Kidney (tissue), 22 donors: ENCODE measurements at places on chromosomes 5 and 9. TPM values are rescaled to one million over a fixed set of nuclear protein-coding genes. Genes with fewer than 3 reads are reported as not detected.
A peak's percentile ranks its signal among the peaks of the same experiment; 100 is the strongest.

GRCh38 chr9:75540185-75540584 is 350.3 kb upstream of the PCSK5 start:
- no peaks in the 10 kb centered on the region for H3K27me3 ChIP-seq
- H3K4me3 ChIP-seq: no peak overlapping the region
- H3K4me1 ChIP-seq: no peaks in the 10 kb centered on the region
- no peak for DNase-seq
- H3K36me3 ChIP-seq: no peaks in the 10 kb centered on the region

FGF1 gene
- total RNA-seq: 2.1 TPM

- no peaks in the 10 kb centered on the region for H3K36me3 ChIP-seq
- no peak overlapping the region for H3K27ac ChIP-seq
- H3K4me3 ChIP-seq: no peak overlapping the region
- no peak for DNase-seq
- no peaks in the 10 kb centered on the region for H3K27me3 ChIP-seq
- no peaks in the 10 kb centered on the region for H3K4me1 ChIP-seq
Observed at GRCh38 chr5:95069021-95069420, 215.9 kb downstream of the MCTP1 start.

GFPT2 gene
- 15.9 TPM for total RNA-seq

DNA sequence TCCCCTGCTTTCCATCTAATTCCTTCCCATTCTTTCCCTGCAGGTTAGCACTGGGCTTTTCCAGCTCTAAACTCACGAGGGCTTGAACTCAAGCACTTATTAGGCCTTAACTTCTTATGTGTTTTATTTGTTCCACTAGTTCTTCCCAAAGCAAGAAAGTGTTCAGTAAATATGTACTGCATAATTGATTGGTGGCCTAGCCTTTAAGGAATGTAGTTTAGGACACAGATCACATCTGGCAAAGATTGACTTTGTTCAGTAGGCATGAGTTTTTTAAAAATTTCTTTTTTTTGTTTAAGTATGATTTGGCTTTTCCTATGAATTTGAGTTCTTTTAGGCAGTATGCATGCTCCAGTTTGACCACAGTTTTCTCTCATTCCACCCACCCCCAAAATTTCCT is 285.2 kb downstream of the NPR3 start:
- no peak for DNase-seq
- H3K4me1 ChIP-seq: no peaks in the 10 kb centered on the region
- no peaks in the 10 kb centered on the region for H3K27me3 ChIP-seq
- no peak overlapping the region for H3K4me3 ChIP-seq

ZDHHC12 gene
- 39.9 TPM for total RNA-seq

GRCh38 chr5:168110384-168110783 is 181.1 kb upstream of the WWC1 start:
- peaks cover 12% of the 10 kb centered on the region for H3K4me1 ChIP-seq
- H3K27ac ChIP-seq: no peak overlapping the region
- H3K4me3 ChIP-seq: no peak overlapping the region

CXCL14 gene
- 104 TPM for total RNA-seq

- H3K4me1 ChIP-seq: peaks cover 6% of the 10 kb centered on the region
- no peaks in the 10 kb centered on the region for H3K27me3 ChIP-seq
- H3K4me3 ChIP-seq: peak overlapping the region; percentile 42
Observed at GRCh38 chr5:33299621-33300208, 141.1 kb upstream of the TARS1 start.

DNA sequence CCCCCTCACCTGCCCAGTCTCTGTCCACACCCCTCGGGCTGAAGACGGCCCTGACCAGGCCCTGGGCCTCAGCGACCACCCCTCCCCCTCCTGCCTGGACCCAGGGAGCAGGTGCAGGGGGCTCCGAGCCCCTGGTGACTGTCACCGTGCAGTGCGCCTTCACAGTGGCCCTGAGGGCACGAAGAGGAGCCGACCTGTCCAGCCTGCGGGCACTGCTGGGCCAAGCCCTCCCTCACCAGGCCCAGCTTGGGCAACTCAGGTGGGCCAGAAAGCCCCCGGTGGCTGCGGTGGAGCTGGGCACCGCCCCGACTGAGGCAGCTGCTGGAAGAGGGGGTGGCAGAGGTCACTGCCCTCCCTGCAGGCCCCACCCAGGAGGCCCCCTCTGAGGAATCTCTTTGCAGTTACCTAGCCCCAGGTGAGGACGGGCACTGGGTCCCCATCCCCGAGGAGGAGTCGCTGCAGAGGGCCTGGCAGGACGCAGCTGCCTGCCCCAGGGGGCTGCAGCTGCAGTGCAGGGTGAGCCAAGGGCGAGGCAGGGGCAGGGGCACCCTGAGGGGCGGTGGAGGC is 7.7 kb downstream of the ENTPD8 start:
- no peak overlapping the region for H3K27ac ChIP-seq
- H3K36me3 ChIP-seq: no peaks in the 10 kb centered on the region
- H3K27me3 ChIP-seq: no peaks in the 10 kb centered on the region
- no peak for DNase-seq
- peaks cover 7% of the 10 kb centered on the region for H3K4me1 ChIP-seq
- no peak overlapping the region for H3K4me3 ChIP-seq

ZBTB6 gene
- total RNA-seq: 9.8 TPM

GMCL2 gene
- total RNA-seq: not detected

- no peak overlapping the region for H3K27ac ChIP-seq
- DNase-seq: no peak
- H3K4me1 ChIP-seq: no peaks in the 10 kb centered on the region
Observed at GRCh38 chr5:348726-349125, 27.2 kb downstream of the AHRR start.

DNA sequence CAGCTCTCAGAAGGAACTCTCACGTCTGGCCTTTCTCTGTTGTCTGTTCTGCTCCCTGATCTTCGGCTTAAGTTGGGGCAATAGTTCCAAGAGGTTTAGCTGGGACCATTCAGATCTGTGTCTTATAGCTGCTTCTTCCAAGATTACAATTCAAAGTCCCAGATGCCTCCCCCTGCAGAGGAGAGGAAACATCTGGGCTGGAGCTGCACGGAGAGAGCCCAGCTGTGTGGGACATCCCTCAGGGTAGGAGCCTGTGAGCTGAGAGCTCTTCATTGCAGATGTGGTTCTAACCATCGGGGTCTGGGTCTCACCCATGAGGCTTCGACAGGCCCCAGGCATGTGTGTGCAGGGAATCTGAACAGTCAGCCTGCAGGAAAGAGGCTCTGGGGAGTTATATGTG is 9.0 kb upstream of the PHF19 start:
- DNase-seq: peak; percentile 79
- H3K4me1 ChIP-seq: no peaks in the 10 kb centered on the region
- H3K36me3 ChIP-seq: no peaks in the 10 kb centered on the region
- H3K27ac ChIP-seq: no peak overlapping the region
- H3K27me3 ChIP-seq: no peaks in the 10 kb centered on the region
- no peak overlapping the region for H3K4me3 ChIP-seq

DNA sequence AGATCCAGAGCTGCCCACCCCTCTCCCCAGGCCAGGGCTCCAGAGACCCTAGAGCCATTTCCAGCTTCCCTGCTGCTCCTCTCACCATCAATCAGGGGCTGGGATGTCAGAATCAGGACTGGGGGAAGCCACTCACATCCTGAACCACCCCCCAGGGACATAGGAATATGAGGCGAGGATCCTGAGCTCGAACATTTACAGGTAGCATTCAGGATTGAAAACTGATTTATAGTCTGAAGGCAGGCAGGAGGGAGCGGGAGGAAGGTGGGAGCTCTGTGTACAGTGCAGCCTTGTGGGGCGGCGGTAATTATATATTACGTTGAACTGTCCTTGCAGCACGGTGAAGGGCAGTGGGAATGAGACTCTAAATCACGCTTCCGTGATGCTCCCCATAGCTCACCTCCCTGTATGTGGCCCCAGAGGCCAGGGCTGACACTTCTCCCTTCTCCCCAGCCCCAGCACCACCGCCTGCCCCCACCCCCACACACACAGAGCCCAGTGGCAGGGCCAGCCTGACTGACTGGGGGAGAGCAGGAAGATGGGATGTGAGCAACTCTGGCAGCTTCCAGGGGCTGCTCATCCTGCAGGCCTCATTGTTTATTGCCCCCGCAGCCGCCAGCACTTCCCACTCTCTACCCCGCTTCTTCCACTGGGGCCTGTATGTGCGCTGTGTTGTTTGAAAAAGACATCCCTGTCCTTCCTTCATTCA is 76.0 kb upstream of the HSPA9 start:
- no peaks in the 10 kb centered on the region for H3K4me1 ChIP-seq
- H3K27ac ChIP-seq: no peak overlapping the region
- peak; percentile 80 for DNase-seq
- H3K4me3 ChIP-seq: no peak overlapping the region
- no peaks in the 10 kb centered on the region for H3K27me3 ChIP-seq

DNA sequence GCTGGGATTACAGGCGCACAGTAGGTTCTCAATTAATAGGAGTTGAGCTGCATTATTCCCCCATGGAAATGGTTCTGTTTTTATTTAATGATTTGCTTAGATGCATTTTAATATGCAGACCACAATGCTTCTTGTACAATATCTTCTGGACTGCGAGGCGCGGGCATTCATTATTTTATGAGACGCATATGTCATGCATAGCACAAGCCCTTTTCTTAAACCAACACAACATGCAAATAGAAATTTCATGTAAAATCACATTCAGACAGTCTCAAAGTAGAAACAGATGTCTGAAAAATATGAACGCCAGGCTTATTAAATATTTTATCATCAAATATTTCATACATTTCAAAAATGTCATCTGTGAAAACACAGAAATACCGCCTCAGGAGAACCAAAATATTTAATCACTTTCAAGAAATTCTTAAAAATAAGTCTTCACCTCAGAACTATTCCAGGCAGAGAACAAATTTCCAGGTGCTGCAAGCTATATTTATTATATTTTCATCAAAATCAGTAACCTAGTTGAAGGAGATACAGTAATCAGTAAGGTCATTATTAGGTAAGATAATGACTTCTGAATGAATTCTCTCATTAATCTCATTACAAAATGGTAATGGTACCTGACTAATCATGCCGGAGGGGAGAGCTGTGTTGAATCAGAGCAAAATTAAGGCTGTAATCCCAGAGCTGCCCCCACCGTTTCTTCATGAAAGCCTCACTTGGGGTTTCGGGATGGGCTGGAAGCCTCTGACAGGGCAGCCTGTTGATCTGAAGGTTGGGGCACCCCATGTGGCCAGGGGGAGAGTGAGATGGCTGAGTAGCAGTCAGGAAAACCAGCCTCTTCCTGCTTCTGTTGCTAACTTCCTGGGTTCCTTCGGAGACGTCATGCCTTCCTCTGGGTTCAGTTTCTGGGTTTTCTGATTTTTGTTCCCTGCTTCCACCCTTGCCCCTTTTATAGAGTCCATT is 133.9 kb upstream of the ZNF618 start:
- no peaks in the 10 kb centered on the region for H3K36me3 ChIP-seq
- H3K4me1 ChIP-seq: no peaks in the 10 kb centered on the region
- H3K27me3 ChIP-seq: no peaks in the 10 kb centered on the region
- H3K4me3 ChIP-seq: no peak overlapping the region

DNA sequence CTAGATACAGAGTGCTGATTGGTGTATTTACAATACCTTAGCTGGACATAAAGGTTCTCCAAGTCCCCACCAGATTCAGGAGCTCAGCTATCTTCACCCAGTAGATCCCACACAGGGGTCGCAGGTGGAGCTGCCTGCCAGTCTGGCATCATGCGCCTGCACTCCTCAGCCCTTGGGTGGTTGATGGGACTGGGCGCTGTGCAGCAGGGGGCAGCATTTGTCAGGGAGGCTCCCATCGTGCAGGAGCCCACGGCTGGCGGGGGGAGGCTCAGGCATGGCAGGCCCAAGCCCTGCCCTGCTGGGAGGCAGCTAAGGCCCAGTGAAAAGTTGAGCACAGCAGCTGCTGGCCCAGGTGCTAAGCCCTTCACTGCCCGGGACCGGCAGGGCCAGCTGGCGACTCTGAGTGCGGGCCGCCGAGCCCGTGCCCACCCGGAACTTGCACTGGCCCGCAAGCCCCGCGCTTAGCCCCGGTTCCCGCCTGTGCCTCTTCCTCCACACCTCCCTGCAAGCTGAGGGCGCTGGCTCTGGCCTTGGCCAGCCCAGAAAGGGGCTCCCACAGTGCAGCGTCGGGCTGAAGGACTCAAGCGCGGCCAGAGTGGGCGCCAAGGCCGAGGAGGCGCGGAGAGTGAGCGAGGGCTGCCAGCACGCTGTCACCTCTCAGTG is 314.1 kb upstream of the ATP10B start:
- no peak overlapping the region for H3K4me3 ChIP-seq
- no peak overlapping the region for H3K27ac ChIP-seq
- no peak for DNase-seq

DNA sequence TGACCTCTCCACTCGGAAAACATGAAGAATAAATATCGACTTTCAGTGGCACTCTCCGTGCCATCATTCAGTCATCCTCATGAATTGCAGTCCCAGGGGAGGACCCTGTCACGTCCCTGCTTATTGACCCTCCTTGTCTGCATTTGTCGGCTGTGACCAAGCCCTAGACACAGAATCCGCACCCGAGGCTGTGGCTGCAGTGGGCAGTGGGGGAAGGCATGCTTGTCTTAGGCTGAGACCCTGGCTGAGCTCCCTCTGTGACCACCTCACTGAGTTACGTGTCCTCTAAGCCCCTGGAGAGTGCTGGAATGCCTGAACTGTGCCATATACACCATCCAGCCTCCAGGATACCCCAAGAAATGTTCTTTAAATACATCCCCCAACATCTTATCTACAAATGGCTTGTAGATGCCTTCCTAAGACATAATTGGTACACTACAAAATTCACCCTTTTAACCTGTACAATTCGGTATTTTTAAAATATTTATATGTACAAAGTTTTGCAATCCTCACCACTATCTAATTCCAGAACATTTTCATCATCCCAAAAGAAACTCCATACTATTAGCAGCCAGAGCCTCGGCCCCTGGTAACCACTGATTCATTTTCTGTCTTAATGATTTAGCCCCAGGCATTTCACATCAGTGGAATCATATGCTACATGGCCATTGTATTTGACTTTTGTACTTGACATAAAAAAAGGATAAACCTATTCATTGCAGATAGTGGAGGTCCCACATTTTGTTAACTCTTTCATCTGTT is 80.8 kb upstream of the ICE1 start:
- no peak overlapping the region for H3K4me3 ChIP-seq
- no peak overlapping the region for H3K27ac ChIP-seq
- no peak for DNase-seq
- H3K4me1 ChIP-seq: peaks cover 2% of the 10 kb centered on the region
- no peaks in the 10 kb centered on the region for H3K36me3 ChIP-seq

DNA sequence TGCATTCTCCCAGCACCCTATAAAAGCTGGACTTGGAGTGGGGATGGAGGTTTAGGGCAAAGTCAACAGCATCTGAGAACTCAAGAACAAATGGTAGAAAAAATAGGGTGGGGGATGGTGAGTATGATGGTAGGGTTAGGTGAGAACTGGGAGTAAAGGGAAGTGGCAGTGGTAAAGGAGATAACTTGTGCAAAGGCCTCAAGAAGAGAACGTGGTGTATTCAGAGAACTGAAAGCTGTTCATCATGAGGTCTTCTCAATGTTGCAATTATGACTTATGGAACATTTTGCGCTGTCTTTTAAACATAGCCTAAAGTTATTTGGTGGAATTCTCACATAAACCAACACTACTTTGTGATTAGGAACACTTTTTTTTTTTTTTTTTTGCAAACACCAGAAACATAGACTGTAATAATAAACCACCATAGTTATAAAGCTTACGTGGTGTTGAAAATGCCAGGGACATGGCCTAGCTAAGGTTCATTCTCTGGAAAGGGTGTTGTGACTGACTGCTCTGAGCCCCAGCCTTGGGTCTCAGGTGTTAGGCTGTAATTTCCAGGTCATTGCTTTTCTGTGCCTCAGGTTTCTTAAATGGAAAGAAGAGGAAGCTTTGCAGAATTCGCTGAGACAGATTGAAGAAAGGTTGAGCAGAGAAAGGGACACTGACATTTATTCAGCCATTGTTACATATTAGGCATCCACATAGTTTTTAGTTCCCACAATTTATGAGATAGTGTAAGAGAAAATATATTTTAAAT is 19.2 kb upstream of the TXNDC8 start:
- no peak overlapping the region for H3K4me3 ChIP-seq
- H3K27ac ChIP-seq: no peak overlapping the region
- no peaks in the 10 kb centered on the region for H3K27me3 ChIP-seq
